Mesendoderm (in vitro differentiated cells): ENCODE measurements at places on chromosomes 1 and 21.

DNA sequence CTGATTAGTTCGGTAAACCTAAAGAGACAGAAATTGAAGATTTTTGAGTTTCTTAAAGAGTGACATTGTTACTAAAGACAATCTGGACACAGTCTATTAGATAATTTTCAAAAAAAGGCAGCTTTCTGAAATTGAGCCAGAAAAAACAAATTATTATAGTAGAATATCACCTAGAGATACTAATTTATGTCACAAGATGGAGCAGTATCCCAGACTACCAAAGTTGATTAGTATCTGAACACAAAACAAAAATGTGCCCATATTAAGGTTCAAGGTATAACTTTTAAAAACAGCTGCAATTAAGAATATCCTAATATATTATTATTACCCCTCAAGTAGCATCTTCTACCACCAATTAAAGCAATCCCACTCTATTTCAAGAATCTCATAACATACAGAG, 40.5 kb upstream of the SYT2 start:
- DNase-seq: no peak

DNA sequence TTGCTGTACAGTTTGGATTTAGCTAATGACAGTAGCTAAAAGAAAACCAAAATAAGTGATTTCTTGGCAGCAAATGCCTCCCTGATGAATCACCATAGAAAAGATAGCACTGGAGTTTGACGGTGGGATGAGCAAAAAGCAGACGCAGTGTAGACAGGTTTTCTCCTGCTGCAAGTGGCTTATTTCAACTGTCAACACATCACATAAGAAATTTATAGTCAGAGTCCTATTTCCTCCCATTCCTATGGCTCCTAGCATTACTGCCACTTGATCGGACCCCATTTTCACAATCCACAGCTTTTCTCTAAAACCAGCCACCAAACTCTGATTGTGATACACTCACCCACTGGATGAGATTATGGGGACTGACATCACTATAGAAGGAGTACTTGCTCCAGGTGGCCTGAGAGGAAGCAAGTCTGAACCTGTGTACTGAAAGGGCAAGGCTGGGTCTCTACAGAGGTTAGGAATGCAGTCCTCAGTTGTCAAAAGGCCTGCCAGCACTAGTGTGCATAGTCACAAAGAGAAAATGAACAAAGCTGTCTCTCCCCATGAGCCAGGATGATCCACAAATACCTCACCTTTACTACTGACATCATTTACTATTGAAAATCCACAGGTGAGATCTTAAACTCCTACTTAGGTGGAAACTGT, 359.8 kb downstream of the LTN1 start:
- no peak for DNase-seq

- no peak for DNase-seq
These were observed 201.6 kb downstream of the PRDM2 start for GRCh38 chr1:13901597-13901996.

- DNase-seq: peak; percentile 51
These were observed 330.9 kb downstream of the S1PR1 start for GRCh38 chr1:101567582-101568189.

GRCh38 chr1:172990598-172991215, 60.0 kb downstream of the TNFSF18 start:
- DNase-seq: no peak

DNA sequence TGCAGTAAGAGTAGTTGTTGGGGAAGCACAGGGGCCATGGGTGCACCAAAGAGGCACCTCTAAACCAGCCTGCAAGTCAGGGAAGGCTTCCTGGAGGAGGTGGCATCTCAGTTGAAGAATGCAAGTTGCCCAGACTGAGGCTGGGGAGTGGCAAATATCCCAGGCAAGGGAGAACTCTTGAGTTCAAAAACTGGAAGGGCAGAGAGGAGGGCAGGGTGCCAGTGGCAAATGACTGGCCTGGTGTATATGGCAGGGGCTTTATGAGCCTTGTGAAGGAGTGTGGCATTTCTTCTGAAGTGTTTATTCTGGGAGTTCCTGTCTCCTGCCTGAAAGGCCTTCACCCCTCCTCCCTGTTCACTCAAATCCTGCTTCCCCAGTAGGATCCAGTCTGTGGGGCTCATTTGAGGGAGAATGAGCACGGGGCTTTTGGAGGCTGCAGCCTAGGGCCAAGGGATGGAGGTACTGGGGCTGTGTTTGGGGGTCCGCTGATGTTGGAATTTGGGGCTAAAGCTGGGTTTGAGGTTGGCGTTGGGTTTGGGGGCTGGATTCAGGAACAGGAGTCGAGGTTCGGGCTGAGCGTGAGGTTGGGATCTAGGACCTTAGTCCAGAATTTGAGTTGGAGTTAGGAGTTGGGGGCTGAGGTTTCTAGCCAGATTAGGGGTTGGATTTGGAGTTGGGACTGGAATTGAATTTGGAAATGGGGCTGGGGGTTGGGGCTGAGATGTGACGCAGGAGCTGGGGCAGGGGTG, at the start of gene TMEM125:
Gene TMEM125, plus strand, starts transcription at position 357 of the 749 bp plus-strand sequence. CDS start 2,740 bp downstream, outside the sequence.
- DNase-seq: no peak

- DNase-seq: no peak
These were observed 49.4 kb downstream of the SRRM1 start for GRCh38 chr1:24692351-24692980.
